ENCODE measurements at places on chromosomes 4 and X.
A peak's percentile ranks its signal among the peaks of the same experiment; 100 is the strongest.

- DNase-seq, result no peak
These were observed 153.9 kb downstream of the CCNG2 start for GRCh38 chr4:77310931-77311330.

- DNase-seq, result no peak
These were observed 41.9 kb downstream of the RWDD4 start for GRCh38 chr4:183617075-183617474.

DNA sequence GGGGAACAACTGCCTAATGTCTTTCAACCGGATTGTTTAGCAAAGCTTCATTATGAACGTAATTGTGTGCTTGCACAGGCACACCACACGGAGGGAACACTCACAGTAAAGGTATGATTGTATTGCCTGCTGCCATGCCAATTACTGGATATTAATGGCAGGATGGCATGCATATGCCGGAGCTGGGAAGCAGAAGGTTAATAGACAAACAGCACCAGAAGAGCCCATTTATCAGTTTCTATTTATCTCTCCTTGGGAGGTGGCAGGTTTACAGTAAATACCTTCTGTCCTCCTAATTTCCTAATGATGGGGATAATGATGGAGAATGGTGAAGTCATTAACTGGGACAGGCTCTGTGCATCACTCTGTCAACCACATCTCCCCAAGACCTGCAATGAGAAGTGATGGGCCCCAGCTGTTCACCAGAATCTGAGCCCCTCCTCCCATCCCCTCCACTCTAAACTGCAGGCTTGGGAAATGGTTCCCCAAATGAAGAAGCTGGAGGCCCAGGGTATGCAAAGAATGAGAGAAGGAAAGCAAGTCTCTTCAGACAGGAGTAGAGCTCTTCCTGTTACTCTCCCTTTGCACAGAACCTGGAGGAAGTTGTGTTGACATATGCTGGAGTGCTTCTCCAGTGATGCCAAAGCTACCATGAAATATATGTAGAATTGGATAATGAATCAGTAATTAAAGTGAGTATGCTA is 160.8 kb downstream of the NAA11 start:
- no peak for DNase-seq

DNA sequence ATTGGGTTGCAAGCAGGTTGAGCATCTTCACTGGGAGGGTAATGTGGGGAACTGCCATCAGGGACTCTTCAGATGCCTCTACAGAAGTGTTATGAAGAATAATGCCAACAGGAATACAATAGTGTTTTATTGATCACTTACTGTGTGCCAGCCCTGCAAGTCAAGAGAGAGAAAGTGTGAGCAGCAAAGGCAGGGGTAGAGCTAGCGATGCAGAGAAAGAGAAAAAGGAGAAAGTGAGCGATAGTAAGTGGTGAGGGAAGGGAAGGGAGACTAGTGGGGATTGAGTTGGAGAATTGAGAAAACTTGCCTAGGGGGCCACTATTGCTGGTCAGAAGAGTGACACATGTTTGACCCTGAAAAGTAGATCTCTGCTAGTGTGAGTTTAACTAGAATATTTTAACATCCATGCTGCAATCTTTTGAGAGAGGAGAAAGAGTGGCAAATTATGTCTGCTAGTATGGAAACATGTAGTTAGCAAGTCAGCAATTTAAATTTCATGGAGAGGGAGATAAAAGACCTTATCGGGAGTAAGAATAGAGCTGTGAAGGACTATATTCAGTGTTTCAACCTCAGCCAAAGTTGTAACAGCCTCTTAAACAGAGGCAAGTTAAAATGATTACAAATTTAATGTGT is 12.2 kb downstream of the AFF1 start:
- DNase-seq, result no peak

- DNase-seq, result no peak
These were observed 241.3 kb downstream of the C4orf33 start for GRCh38 chr4:129337228-129337620.

GRCh38 chr4:148834804-148835631 is 392.8 kb upstream of the NR3C2 start:
- DNase-seq, result peak; percentile 75

- no peak for DNase-seq
These were observed 45.0 kb downstream of the ASMT start for GRCh38 chrX:1659664-1660461.

GRCh38 chr4:40482985-40483647 is 146.5 kb downstream of the RBM47 start:
- no peak for DNase-seq

DNA sequence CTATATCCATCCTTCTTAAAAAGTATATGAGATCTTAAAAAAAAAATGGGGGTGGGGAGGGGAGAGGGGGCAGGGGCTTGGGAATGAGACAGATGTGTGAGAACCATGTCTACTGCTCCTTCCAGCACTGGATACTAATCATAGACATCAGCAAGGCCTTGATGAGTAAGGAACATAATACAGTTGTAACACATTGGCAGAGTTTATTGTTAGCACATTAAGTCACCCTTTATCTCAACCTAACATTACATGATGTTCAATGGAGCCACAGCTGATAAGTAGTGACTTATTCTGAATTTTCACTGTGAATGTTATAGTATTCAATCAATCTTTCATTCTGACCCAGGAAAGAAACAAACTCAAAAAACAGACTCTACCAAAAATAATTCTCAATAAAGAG is 47.3 kb upstream of the KCNE5 start:
- no peak for DNase-seq

DNA sequence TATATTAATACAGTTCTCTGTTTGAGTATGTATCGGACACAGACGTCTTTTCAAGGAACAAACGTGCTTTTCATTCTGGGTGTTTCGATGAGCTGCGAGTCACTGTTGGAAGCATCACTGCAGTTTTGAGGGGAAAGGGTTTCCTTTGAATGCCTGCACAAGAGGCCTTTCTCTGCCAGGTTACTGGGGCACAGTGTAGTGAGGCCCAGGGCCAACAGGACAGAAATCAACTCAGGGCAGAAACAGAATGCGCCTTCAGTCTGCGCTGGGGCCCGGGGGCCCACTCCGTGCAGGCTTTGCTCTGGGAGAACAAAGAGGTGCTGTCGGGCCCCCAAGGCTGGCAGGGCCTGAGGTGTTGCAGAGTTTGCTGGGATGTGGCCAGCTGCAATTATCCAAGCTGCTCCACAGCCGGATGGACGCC is 2.3 kb upstream of the PPP2R3B start:
- DNase-seq, result no peak

DNA sequence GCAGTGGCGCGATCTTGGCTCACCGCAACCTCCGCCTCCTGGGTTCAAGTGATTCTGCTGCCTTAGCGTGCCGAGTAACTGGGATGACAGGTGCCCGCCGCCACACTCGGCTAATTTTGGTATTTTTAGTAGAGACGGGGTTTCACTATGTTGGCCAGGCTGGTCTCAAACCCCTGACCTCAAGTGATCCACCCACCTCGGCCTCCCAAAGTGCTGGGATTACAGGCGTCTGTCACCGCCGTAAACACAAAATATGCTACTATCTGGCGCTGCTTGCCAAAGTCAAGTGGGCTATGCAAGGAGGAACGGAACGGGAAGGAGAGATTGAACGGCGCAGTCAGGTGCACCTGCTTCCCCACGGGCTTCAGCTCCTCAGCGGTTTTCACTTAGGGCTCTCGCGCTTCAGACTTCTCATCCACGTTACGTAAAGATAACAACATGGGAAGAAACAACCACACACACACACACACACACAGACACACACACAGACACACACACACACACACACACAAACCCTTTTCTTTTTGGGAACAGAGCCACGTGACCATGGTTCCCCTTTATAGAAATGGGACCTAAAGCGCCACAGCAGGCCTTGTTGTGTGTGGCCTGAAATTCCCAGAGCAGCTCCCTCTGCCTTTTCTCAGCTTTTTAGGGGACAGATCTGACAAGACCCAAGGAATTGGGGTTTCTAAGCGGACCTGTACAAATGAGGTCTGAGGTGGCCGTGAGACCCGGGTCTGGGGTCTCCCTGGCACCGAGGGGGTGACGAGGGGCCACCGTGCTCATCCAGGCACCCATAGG is 1.5 kb downstream of the P2RY8 start:
- DNase-seq, result no peak

DNA sequence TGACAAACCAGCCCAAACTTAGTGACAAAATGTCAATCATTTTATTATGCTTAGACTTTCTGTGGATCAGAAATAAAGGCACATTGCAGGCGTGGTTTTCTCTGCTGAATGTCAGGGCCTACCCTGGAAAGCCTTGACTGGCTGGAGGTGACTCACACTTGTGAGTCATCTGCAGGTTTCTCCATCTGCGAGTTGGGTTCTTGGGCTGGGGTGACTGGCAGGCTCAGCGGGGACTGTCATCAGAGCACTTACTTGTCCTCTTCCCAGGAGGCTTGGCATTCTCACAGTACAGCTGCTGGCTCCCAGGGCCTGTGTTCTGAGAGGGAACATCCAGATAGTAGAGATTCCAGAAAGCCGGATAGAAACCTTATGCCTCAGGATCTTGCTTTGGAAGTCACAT is 153.8 kb upstream of the AGA start:
- DNase-seq, result no peak

DNA sequence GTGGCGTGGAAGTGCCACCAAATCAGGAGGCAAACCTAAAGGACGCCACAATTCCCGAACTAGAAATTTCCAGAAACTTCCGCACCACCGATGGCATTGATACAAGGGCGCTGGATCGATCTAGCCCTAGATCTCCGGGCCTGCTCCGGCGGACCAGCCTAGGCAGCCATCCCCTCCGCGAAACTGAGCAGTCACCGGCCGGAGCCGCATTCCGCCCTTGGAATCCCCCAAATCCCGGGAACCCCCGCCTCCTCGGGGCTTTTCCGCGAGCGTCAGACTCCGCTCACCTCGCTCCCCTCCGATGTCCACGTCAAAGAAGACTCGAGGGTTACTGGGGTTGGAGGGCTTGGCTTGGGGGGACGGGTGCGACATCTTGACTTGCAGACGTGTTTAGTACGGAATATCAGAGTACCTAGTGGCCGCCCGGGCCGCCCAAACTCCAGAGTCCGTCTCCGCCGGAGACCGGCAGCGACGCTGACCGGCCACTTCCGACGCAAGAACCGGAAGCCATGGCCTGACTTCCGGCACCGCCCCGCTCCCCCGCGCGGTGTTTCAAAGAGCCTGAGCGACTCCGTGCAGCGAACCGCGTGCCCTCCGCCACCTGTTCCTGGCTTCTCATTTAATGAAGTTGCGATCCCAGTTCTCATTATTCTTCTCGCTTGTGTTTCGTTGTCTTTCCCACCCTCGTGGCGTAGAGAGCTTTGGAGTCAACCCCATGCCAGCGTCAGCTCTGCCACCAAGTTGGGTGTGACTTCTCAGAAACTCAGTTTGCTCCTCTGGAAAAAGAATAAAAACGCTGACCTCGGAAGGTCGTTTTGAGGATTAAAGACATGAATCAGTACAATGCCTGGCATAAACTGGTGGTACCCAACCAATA is at the start of gene PPID:
TSS of gene PPID (minus strand) at position 480 of the 877 bp plus-strand sequence. CDS start at position 372, 108 bp downstream.
- DNase-seq, result peak; percentile 83

GRCh38 chr4:113785781-113786180 is 24.2 kb upstream of the CAMK2D start:
- no peak for DNase-seq

- no peak for DNase-seq
These were observed 73.2 kb downstream of the HOPX start for GRCh38 chr4:56607926-56608325.

DNA sequence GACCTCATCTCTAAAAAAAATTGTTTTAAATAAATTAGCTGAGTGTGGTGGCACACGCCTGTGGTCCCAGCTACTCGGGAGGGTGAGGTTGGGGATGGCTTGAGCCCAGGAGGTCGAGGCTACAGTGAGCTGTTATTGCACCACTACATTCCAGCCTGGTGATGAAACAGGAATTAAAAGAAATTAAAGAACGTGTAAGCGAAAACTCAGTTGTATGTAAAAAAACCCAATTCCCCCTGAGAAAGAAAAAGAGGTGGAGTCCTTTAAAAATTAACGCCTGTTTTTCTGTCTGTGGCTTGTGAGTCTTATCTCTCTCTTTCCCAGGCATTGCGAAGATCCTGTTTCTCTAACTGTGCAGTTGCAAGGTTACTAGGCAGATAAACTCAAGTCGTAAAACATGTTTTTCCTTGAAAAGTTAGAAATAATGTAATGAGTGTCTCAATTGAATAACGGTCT is 22.1 kb downstream of the EPGN start:
- DNase-seq, result no peak

DNA sequence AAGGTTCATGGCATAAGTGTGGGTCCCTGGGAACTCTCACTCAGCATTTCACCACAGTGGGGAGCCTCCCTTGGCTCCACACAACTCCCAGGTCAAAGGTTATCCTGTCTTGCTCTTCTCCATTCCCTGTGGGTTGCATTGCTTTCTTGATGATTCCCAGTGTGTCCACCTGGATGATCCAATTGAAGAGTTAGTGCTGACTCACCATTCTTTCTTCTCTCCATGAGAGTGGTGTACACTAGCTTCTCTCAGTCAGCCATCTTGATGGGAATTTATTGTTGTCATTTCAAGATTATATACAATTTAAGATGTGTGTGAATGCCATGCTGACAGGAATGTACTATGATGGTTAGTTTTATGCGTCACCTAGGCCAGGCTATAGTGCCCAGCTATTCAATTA is 25.6 kb upstream of the C4orf17 start:
- DNase-seq, result no peak

GRCh38 chrX:67346225-67346624 is 197.6 kb upstream of the AR start:
- no peak for DNase-seq

GRCh38 chrX:38382663-38383062 is 30.3 kb downstream of the OTC start:
- DNase-seq, result no peak

DNA sequence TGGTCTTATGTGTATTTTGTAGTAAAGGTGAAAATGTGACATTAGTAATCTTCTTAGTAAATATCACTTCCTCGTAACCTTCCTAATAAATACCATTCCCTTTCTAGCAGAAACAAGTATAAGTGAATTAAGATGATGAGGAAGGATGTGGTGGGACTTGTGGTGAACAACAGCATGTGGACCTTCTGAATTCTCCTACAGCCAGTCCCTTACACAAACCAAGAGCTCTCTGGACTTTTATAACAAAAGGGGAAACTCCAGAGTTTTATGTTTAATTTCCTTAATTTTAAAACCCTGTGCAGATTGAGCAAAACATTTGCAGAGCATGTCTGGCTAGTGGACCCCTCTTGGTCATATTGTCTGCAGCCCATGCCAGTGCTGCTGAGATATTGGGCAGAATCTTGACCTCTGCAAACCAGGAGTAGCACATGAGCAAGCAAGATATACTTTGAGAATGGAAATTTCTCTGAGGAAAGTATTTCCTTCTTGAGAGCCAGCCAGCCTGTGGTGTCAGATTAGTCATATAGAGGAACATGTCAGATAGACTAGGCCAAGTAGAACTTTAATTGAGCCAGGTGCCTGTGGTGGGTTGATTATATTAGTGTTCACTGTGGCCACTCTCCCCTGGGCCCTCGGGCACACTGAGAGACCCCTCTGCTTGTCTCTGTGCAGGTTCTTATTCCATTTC is 328.2 kb downstream of the DKK2 start:
- DNase-seq, result no peak

DNA sequence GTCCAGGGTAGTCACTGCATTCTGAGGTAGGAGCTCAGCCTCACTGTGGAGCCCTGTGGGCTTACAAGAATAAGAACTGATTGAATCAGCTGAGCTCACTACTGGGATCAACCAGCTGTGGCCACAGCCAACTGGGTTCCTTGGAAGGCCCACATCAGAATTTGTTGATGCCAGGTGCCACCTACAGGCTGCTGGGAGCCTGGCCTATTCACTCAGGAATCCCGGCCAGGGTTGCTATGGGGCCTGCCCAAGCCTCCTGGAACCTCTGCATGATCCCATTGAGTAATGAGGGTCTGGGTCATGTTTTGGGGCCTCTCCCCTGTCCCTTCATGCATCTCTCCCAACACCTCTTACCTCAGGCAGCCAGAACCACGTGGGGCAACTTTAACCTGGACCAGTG is 53.9 kb upstream of the KIAA1210 start:
- DNase-seq, result no peak

- DNase-seq, result no peak
These were observed 3.5 kb downstream of the FBXL5 start for GRCh38 chr4:15651676-15652075.
